ENCODE measurements at places on chromosomes 3 and 15.
A peak's percentile ranks its signal among the peaks of the same experiment; 100 is the strongest.

DNA sequence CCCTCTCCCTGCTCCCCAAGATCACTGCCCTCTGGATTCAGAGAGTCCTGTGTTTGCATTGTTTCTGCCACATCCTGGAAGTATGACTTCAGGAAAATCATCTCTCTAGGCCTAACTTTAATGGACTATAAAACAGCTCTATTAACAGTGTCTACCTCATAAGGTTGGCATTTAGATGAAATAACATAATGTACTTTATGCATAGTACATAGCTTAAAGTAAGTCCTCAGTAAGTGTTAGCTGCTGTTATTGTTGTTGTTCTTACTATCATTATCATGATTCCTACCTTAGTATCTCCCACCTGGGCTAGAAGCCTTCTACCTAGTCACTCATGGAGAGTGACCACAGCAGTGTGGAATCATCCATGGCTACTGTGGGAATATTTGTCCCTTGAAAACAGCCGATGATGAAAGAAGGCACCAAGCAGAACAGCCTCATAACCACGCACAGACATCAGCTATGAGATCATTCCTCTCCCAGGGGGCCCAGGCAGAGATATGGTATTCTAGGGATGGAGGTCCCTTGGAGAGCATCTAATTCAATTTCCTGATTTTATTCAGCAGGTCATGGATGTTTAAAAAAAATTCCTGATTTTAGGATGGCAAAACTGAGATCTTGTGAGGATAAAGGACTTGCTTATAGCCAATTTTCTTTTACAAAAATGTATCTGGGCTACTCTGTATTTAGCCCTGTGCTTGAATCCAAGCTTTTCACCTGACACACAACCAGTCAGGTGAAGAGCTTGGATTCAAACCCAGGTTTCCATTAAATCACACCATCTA, 1.9 kb downstream of the FSD2 start:
- peak; percentile 2 for DNase-seq

- DNase-seq = no peak
Observed at GRCh38 chr15:99090011-99090699, 14.7 kb upstream of the SYNM start.

DNA sequence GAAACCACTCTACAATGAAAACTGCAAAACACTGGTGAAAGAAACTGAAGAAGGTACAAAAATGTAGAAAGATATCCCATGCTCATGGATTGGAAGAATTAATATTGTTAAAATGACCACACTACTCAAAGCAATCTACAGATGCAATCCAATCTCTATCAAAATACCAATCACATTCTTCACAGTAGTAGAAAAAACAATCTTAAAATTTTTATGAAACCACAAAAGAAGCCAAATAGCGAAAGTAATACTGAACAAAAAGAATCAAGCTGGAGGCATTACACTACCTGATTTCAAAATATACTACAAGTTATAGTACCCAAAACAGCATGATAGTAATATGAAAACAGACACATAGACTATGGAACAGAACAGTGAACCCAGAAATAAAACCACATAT, 36.9 kb downstream of the TXNRD3 start:
- no peak for DNase-seq

GRCh38 chr15:63698692-63699091, 101.5 kb downstream of the FBXL22 start:
- DNase-seq = no peak

DNA sequence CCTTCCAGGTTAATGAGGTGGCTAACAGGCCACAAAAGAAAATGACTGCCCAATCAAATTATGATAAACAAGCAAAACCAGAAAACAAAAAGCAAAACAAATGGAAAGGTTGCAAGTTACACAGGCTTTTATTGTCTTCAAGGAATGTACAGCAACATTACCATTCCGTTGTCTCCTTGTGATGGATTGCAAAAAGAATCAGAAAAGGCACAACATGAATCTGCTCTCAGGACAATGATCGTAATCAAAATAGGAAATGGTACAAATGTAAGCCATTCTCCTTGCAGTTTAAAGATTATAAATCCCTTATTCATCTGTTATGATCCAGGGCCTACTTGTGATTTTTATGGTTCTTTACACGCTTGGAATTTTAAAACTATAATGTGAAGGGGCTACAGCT, 125.8 kb downstream of the ECT2 start:
- DNase-seq = no peak

GRCh38 chr15:35757361-35757760, 211.4 kb upstream of the DPH6 start:
- no peak for DNase-seq

Measured in umbilical cord (tissue), 2 donors.